HT-29 (cell line): ENCODE measurements at places on chromosomes 12 and 14. TPM values are rescaled to one million over a fixed set of nuclear protein-coding genes. Genes with fewer than 3 reads are reported as not detected.

RPGRIP1 gene
- total RNA-seq: 0.05 and 0.33 TPM in 2 replicates

CMKLR1 gene
- total RNA-seq: not detected in 2 replicates

KCNJ8 gene
- not detected in 2 replicates for total RNA-seq

NOVA1 gene
- 0.10 and 0.37 TPM in 2 replicates for total RNA-seq

KRT80 gene
- 24.7 and 27.0 TPM in 2 replicates for total RNA-seq

GOLGA5 gene
- total RNA-seq: 7.3 and 8.3 TPM in 2 replicates

KCNC2 gene
- not detected in 2 replicates for total RNA-seq

SP1 gene
- 52.0 and 56.5 TPM in 2 replicates for total RNA-seq

GSC gene
- total RNA-seq: not detected in 2 replicates

KRT8 gene
- 5,686 and 5,723 TPM in 2 replicates for total RNA-seq

INSM2 gene
- total RNA-seq: 0.08 TPM in 1 of 2 replicates, not detected in the other

CAPZA3 gene
- total RNA-seq: not detected in 2 replicates

KCNMB4 gene
- total RNA-seq: 0.58 and 1.3 TPM in 2 replicates

FITM1 gene
- total RNA-seq: 0.13 and 0.74 TPM in 2 replicates

GPR65 gene
- not detected in 2 replicates for total RNA-seq

IGF1 gene
- not detected in 2 replicates for total RNA-seq

PPM1H gene
- total RNA-seq: 12.4 and 18.9 TPM in 2 replicates

TCL1A gene
- total RNA-seq: not detected in 2 replicates
